ENCODE measurements at places on chromosomes 6 and 20.

- peak; percentile 13 for DNase-seq
These were observed 75.3 kb downstream of the RIN2 start for GRCh38 chr20:19833395-19833794.

GRCh38 chr6:135066397-135066796 is 11.8 kb upstream of the HBS1L start:
- no peak for DNase-seq

- no peak for DNase-seq
These were observed 105.0 kb downstream of the SPTLC3 start for GRCh38 chr20:13113731-13114130.

GRCh38 chr20:5143851-5144250 is 17.0 kb downstream of the CDS2 start:
- no peak for DNase-seq

GRCh38 chr6:139343052-139343750 is 31.2 kb downstream of the CITED2 start:
- DNase-seq: no peak

GRCh38 chr6:44422531-44422930 is 35.0 kb downstream of the CDC5L start:
- no peak for DNase-seq

GRCh38 chr6:139381216-139381865 is 6.9 kb upstream of the CITED2 start:
- no peak for DNase-seq

GRCh38 chr20:50085481-50086365 is 27.2 kb downstream of the UBE2V1 start:
- DNase-seq: no peak

- DNase-seq: no peak
These were observed 81.9 kb downstream of the ANKS1A start for GRCh38 chr6:34970957-34971356.

DNA sequence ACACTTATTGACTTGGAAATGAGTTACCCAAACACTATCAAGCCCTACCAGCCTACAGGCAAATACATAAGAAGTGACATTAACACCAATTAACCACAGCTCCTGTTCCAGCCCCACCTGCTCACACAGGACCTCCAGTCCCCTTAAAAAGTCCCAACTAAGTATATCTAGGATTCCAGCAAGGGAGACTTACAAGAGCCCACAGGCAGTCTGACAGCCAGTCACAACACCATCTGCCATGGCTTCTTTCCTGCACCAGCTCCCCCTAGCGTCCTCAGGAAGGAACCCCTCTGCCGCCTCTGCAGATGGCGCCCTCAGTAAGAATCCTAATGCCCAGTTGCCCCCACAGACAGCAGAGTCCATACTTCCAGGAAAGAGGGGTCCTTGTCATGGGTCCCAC is 122.1 kb downstream of the HIVEP2 start:
- DNase-seq: no peak

DNA sequence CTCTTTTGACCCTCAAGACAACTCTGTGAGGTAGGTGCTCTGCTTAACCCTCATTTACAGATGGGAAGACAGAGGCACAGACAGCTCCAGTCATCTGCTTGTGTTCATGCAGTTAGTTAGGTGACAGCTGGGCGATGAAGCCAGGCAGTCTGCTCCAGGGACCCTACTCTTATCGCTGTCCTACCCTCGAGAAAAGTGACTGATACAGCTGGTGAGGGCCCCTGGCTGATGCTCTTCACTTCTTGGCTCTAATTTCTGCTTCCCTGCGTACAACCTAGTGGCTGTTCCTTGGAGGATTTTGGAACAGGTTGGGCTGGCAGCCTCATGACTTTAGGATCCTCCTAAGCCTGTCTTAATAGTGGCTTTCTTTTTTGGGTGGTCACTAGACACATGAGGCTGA is 9.1 kb upstream of the TJAP1 start:
- DNase-seq: no peak

- DNase-seq: peak; percentile 62
These were observed at the start of gene MACROD2 for GRCh38 chr20:13995086-13995665. TSS of gene MACROD2 (plus strand) at chr20:13995516.

DNA sequence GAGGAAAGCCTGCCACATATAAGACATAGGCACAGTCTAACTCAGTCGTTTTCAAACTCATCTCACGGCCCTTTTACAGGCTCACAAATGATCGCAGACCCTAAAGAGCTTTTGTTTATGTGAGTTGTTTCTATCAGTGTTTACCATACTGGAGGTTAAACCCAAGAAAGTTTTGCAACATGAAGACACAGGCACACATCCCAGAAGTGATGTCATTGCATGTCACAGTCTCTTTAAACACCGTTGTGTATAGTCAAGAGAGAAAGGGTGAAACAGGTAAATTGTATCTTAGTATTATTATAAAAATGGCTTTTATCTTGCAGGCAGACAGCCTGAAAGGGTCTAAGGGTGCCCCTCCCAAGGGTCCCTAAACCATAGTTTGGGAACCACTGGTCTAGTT is 96.7 kb downstream of the BACH2 start:
- no peak for DNase-seq

GRCh38 chr20:33119725-33120720 is 40.6 kb downstream of the BPIFB4 start:
- no peak for DNase-seq

GRCh38 chr20:31968291-31969126 is 558 bp downstream of the XKR7 start:
- no peak for DNase-seq

Measured in retinal pigment epithelial cell (primary cell).